Stimulated activated CD8-positive, alpha-beta memory T cell treated with anti-CD3 and anti-CD28 coated beads, Interleukin-7, amount 100 ng/mL, for 1 hour (primary cell): ENCODE measurements at places on chromosomes 4 and X.

GRCh38 chr4:70197842-70198241, 2.3 kb downstream of the ODAM start:
- DNase-seq, result no peak

GRCh38 chr4:967113-968104, 6.0 kb downstream of the DGKQ start:
- no peak for DNase-seq

DNA sequence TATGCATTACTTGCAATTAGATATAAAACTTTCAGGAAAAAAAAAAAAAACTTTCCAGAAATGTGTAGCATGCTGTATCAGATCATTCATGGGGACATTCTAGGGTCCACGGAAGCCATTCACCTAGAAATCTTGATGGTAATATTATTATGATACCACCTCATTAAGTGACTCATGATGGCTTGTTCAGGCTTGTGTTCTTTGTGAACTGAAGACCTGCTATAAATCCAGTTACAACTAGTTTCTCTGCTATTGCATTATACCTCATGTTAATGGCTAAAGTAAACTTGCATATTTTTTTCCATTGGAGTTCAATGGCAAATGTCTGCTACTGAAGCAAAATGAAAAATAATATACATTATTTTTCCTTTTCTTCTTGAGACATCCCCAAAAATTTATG, 35.3 kb upstream of the PTPN13 start:
- no peak for DNase-seq

- no peak for DNase-seq
These were observed 1.2 kb upstream of the AMER1 start for GRCh38 chrX:64206556-64207162.

DNA sequence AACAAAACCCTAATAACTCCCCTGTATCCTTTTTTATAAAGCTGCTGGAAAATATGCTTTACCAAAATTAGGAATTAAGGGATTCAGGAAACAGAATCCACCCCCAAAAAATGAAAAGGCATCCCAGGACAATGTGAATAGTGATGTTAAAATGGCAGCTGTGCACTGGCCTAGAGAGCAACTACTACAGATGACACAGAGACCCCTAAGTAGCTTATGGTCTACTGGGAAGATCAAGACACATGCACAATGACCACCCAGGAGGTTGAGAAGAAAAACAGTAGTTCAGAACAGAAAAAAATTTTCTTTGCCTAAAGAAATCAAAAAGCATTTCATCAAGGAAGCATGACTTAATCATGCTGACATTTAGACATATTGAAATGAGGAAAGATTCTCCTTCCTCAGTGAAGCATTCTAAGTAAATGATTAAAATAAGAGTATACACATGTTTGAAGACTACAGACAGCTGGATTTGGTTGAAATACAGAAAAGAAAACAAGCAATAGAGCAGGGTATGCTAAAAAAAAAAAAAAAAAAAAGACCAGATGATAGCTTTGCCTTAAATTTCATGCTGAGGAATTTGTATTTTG, 117.3 kb downstream of the WDFY3 start:
- DNase-seq, result no peak

DNA sequence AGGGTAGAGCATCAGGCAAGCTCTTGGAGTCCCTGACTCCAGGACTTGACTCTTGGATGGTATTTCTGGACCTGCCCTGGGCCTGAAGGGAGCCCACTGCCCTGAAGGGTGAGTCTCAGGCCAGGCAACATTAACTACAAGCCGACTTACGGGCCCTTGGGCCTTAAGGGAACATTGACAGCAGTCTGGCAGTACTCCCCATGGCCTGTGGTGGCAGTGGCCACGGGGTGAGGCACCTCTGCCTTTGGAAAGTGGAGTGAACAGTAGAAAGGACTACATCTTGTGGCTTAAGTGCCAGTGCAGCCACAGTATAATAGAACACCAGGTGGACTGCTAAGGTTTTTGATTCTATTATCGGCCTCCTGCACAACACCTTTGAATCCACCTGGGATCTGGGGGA, 36.3 kb downstream of the SH3BGRL start:
- DNase-seq, result no peak

DNA sequence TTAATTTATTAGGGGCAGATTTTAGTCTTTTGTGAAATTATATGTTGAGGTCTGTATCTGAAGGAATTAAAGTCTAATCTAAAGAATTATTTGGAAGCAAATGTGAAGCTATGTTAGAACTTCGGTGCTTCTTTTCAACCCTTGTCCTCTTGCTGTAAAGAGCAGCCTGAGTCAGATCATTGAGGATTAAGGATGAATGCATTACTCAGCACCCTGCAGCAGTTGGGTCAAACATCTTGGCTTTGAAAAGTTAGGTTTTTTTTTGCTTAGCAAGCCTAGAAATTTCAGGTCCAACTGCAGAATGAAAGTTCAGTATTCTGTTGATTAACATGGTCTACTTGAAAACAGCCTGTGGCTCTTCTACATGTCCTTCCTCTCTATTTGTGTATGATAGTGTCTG, 57.6 kb downstream of the SLC4A4 start:
- DNase-seq, result no peak

DNA sequence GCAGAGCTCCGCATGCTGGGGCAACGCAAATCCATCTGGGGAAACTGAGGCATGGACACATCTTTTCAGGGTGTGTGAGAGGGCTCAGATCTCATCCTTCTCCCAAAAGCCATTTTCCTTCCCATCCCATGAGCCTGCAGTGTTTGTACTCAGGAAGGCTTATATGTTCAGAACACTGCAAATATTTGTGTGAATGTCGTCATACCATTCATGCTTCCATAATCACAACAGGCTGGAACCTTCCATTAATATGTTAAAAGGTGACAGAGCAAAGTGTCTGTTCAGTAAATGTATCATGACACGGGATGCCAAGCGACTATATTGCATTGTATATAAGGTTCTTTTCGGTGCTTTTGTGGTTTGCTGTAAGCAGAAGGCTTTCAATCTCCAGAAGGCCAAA, 8.5 kb downstream of the TRIML1 start:
- no peak for DNase-seq

GRCh38 chrX:96407072-96407471, 277.6 kb upstream of the DIAPH2 start:
- DNase-seq, result no peak

GRCh38 chrX:47814851-47815250, 21.9 kb upstream of the ZNF81 start:
- no peak for DNase-seq

GRCh38 chr4:66169341-66169740, 499.1 kb upstream of the EPHA5 start:
- DNase-seq, result no peak

- DNase-seq, result no peak
These were observed 11.4 kb upstream of the MCUB start for GRCh38 chr4:109548655-109549054.

DNA sequence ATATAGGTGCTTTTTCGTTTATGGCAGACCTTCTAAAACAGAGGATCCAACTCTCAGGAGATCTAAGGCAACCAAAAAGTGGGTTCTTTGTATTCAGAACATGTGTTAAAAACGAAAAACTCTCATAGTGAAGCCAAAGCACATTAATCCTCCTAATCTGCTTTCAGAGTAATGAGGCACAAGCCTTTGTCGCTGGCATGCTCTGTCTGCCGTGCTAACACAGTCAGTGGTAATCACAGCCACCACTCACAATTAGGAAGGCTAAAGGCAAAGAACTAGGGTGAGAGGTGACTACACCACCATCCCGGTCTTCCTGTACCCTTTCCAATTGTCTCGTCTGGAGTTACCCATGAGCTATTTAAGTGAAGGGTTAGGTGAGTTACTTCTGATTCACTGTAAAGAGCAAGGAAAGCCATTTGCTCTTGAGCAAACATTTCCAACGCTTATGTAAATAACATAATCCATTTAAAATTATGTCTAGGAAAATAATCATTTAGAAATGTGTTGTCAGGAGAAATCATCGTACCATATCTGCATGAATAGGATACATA, 40.7 kb downstream of the NPY2R start:
- no peak for DNase-seq

GRCh38 chrX:23797371-23798128, 14.6 kb downstream of the SAT1 start:
- no peak for DNase-seq

DNA sequence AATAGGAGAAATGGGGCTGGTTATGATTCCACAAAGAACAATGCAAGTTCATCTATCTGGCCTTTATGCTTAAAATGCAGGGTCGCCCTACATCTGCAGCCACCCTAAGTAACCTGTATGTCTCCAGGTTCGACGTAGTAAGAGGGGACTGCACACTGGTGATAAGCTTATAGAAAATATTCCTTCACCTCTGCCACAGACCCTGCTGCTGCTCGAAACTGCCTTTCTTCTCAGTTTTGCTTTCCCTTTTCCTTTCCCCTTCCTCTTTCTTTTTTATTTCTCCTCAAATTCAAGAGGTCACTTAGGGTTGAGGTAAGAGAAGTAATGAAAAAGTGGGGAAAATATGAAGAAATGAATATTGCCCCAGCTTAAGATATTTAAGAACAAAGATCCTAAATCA, 123.5 kb downstream of the DCHS2 start:
- DNase-seq, result no peak

DNA sequence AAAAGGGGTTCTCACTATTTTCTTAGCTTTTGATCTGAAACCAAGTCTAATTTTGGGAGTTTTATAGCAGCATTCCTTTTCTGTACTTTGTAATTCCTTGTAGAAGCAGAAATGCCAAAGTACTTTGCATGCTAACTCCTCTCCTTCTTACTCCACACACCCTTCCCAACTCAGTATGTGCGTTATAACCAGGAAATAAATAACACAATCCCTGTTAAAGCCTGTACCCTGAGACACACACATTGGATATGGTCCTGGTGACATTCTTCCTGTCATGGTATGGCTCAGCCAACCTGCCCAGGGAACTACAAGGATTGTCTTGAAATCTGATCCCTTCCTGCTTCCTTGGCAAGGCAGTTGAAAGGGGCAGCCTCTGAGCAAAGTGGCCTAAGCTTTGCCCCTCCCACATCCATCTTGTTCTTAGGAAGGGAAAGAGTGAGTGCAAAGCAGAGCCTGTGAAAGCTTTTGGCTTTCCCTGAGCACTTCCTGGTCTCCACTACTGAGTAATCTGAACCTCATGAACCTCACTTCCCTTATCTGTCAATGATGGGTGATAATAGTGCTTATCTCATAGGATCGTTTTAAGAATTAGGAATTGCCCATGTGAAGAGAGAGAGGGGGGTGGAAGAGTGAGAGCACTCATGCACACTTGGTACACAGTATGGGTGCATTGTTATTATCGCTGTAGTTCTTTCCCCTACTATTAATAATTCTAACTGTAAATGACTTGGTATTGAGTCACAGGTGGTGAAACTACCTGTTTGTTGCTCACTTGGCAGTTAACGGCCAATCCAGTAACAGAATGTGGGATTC, 109.3 kb downstream of the AFF2 start:
- DNase-seq, result no peak

DNA sequence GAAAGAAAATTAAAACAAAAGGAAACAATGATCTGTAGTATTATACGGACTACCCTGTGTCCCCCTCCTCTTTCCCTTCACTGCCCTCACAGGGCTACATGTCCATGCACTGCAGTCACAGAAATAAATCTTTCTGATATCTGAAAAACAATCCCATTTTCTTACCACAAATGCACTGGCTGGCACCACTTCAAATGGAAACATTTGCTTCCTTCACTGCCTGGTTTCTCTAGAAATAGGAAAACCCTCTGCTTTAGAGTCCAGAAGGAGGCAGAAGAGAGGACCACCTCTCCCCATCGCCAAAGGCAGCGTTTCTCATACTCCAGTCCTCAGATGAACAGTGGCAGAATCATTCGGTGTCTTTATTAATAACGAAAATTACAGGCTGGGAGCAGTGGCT, 98.2 kb downstream of the GRIA3 start:
- no peak for DNase-seq

DNA sequence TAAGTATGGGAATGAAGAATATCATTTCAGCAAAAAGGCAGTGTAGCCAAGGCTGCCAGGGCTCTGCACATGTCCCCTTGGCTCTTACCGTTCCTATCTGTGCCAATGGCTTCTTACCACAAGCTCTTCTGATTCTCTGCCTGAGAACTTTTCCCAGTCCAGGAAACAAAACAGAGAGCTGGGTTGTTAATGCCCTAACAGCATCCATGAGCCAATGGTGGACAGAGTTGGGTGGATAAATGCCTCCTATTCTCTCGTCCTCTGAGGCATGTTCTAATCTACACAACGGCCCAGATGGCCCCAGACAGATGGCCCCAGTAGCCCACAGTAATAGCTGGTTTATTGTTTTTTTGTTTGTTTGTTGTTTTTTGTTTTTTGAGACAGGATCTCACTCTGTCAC, 28.0 kb downstream of the SCD5 start:
- no peak for DNase-seq

DNA sequence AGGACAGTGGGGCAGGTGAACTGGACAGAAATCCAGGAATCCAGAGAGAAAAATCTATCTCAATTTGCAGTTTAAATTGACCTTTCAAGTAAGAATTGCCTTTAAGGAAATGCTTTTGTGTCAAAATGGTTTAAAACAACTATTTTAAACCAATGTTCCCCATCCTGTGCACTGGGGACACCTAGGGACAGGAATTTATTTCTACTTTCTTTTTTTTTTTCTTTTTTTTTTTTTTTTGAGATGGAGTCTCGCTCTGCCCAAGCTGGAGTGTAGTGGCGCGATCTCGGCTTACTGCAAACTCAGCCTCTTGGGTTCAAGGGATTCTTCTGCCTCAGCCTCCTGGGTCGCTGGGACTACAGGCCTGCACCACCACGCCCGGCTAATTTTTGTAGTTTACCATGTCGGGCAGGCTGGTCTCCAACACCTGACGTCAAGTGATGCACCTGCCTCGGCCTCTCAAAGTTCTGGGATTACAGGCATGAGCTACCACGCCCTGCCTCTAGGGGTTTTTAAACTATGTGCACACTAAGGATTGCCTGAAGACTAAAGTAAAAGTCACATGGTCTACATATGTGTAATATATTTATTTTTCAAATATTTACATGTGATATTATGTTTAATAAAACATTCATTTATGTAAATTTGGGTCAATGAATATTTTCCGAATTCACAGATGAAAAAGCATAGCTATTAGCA, 1213.4 kb downstream of the STIM2 start:
- no peak for DNase-seq

DNA sequence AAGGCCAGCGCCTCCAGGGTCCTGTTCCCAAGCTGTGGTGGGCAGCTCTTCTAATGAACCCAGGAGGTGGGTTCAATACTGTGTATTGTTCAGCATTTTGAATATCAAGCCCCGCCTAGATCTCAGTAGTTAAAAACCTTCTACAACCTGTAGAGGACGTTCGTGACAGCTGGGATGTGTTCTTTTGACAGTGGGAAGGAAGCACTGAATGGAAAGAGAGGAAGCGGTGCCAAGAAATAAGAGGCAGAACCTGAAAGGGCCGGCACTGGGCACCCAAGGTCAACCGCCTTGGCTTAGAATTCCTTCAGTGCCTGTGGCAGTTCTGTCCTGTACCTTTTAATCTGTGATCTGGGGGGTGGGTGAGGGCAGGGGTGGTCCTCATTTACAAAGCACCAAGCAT, 73.1 kb downstream of the CC2D2A start:
- no peak for DNase-seq

- no peak for DNase-seq
These were observed 40.1 kb downstream of the HTT-AS start for GRCh38 chr4:3034231-3034630.
